ENCODE measurements at places on chromosomes 1 and 21.

- no peak for DNase-seq
Observed at GRCh38 chr1:226781937-226782609, 43.0 kb upstream of the ITPKB start.

GRCh38 chr21:42736646-42737350 lies 83.4 kb downstream of the PDE9A start:
- DNase-seq: no peak

- DNase-seq: no peak
Observed at GRCh38 chr1:65773391-65774123, 19.1 kb upstream of the PDE4B start.

DNA sequence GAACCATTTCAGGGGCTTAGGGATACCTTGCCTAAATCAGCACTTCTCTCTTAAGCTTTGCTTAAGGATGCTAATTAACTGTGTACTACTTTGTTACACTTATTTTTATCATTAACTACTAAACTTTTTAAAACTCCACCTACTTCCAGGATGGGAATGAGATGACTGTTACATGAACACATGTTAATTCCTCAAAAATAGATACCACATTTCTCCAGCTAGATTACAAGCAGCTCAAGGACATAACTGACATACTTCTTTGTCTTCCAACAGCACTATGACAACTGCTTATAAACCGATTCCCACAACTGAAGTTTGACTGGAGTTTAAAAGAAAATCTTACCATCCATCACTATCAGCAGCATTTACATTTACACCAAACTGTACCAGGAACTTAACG lies 53.7 kb downstream of the TP53BP2 start:
- no peak for DNase-seq

DNA sequence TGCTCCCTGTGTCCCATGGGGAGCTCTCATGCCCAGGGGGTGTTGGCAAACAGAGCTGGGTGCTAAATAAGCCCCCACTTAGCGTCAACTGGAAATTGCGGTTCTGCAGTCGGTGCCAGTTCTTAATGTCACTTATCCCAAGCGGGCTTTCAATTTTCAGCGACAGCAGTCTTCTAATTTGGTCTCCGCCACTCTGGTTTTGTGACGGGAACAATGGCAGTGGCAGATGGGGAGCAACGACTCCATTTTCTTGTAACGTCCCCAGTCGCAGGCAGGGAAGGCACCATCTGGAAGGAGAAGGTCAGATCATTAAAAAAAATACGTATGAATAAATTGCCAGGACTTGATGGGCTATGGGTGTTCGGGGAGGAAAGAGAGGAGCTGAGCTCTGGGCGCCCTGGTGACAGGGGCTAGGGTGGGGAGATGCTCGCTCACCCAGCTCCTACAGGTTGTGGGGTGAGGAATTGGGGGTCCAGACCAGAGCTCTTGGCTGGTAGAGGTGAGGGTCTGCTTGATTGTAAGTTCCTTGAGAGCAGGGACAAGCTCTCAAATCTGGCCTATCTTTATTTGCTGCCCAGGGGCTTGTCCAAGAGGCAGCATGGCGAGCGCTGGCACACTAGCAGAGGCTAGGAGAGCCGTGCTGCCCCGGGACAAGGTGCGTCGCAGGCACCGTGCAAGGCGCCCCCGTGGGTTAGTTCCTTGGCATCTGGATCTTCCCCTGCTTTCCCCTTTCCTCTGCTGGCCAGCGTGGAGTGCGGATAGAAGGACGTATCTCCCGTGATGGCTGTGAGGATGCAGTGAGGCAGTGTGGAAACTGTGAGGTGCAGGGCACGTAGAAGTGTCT lies 105.8 kb downstream of the ARHGEF10L start:
- no peak for DNase-seq

DNA sequence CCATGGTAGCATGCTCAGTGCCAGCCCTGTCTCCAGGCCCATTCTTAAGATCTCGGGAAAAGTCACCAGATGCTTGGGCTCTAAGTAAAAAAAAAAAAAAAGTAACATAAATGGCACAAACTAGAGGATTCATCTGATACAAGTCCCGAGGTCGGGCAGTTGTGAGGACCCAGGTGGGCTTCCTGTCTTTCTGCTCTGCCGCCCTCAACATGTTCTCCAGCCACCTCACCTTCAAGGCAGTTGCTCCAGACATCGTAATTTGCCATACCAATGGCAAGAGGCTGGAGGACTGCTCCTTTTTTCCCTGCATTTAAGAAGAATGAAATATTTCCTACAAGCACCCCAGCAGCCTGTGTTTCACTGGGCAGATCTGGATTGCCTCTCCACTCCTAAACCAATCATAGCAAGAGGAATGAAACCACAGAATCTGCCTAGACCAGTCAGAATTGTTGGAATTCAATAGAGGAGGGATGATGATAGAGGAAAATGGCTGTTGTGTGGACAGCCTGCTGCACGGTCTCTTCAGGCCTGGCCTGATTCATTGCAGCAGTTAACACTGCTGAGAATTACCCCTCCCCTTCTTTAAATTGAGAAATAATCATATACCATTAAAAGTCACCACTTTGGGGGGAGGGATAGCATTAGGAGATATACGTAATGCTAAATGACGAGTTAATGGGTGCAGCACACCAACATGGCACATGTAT lies 5.4 kb downstream of the HMGN2 start:
- DNase-seq: no peak

GRCh38 chr1:184222652-184223052 lies 164.2 kb upstream of the C1orf21 start:
- DNase-seq: peak; percentile 11

- DNase-seq: no peak
Observed at GRCh38 chr1:91872000-91872399, 14.0 kb downstream of the TGFBR3 start.

- no peak for DNase-seq
Observed at GRCh38 chr1:20361805-20362381, 71.2 kb downstream of the VWA5B1 start.

DNA sequence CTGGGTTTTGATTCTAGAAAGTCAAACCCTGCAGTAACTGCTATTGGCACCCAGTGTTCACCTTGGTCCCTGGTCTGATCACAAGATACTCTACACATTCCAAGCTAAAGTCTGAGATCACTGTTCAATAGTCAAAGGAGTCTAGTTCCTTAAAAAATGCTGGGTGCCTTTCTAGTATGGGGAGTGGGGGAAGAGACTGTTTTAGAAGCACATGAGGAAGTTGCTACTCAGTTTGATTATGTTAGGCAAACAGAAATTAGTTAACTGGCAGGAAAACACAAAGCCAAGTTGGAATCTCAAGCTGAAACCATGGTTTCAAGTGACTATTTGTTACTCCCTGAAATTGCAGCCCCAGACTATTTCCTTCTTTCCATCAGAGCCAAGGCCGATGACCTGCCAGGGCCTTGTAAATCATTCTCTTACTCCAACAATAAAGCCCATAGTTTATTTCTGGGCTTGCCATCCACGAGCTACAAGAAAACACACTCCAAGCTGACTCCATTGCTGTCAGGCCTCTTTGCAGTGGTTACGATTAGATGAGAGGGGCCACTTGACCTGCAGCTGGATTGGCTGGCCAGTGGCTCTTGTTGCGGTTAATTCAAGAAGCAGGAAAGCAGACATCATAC lies 21.1 kb upstream of the VTCN1 start:
- DNase-seq: no peak

DNA sequence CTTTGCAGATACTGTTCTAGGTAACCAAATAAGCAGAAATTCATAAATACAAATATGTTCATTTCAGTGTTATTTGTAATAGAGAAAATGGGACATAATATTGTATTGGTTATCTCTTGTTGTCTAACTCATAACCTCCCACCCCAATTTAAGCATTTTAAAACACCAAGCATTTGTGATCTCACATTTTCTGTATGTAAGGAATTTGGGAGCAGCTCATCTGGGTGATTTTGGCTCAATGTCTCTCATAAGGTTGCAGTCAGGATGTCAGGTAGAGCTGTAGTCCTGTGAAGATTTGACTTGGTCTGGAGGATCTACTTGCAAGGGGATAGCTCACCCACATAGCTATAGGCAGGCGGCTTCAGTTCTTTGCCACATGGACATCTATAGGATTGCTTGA lies 29.5 kb downstream of the CEP350 start:
- no peak for DNase-seq

DNA sequence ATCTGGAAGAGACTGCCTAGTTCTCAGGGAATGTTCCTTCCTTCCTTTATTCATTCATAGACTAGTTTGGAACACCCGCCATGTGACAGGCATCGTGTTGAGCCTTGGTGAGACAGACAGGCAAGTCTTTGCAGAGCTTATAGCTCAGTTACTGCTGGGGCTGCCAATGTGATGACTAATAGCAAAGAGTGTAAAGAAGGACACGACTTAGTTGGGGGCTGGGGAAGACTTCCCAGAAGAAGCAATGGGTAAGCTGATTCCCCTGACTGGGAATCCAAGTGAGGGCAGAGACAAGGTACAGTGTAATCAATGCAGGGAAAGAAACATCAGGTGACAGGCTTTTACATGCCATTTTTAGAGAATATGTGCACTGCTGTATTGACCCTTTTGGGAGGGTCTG lies 51.2 kb downstream of the TENT5C start:
- DNase-seq: no peak

DNA sequence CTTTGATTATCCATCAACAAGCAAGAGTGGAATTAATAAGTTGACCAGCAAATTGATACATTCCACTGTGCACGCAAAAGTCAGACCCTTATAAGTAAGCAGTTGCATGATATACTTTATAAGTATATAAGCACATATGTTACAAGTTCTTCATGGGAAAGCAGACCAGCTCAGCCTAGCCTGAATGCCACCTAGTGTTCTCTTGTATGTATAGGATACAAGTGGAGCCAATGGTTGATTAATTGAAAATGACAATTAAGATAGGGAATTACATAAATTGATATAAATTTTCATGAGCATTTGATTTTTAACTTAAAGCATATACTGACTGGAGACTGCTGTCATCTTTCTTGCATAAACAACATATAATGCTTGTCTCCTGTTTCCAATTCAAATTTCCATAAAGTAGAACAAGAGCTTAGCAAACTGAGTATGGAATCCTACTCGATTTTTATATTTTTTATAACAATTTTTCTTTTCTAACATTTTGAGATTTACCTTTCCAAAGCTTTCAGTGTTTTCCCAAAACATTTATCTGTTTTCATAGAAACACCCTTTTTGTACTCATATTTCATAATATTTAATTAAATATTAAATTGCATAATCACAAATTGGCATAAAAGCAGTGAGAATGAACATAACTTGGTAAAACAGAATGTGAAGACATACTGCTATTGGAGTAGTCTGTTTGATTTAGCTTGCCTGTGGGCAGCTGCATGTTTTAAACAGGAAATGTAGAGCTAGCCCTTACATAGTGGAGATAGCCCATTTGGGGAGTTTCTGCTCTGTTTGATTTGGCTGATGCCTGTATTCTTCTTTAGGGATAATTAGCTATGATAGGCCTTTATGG lies 62.8 kb downstream of the MAGI3 start:
- no peak for DNase-seq

- DNase-seq: no peak
Observed at GRCh38 chr1:84570436-84571149, 3.6 kb downstream of the CTBS start.

DNA sequence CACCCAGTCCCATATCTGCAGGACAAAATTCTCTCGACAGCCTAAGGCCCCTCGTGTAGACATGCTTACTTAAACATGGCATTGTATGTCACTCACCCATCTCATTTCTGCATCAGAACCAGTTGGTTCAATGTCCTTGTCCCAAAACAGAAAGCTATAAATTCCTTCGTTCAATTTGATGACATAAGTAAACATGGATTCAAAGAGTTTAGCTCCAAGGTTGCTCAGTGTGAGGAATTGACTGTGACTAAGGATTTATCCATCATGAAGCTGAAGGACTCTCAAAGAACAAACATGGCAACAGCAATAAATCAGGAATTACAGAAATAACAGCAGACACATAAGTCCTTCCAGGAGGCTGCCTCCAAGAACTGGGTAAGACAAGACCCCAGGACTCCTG lies 237.2 kb downstream of the TOMM20 start:
- no peak for DNase-seq

Data from GM12878 (cell line).